GM20000 (cell line): ENCODE measurements at places on chromosomes 5 and 9.

DNA sequence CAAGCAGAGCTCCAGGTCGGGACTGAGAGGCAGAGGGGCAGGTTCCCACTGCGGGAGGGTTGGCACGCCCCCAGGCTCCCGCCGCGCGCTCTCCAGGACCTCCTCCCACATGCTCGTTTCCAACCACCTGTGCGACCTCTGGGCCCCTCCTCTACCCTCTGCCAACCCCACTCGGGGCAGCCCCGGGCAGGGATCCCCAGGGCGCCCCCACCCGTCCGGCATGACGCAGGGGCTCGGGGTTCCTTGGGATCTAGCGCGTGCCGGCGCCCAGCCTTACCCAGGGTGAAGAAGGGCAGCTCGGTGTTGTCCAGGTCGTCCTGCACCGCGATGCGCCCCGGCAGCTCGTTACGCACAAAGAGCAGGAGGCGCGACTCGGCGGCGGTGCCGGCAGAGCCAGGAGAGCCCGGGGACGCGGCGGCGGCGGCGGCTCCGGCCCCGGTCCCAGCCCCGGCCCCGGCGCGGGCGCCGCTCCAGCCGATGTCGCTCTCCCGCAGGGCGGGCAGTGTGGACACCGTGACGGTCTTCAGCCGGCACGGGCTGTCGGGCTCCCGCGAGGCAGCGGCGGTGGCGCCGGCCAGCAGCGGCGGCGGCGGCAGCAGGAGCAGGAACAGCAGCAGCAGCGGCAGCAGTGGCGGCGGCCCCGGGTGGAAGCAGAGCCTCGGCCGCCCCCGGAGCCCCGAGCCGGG, 494 bp downstream of the ASTN2 start:
- peak; percentile 34 for DNase-seq

DNA sequence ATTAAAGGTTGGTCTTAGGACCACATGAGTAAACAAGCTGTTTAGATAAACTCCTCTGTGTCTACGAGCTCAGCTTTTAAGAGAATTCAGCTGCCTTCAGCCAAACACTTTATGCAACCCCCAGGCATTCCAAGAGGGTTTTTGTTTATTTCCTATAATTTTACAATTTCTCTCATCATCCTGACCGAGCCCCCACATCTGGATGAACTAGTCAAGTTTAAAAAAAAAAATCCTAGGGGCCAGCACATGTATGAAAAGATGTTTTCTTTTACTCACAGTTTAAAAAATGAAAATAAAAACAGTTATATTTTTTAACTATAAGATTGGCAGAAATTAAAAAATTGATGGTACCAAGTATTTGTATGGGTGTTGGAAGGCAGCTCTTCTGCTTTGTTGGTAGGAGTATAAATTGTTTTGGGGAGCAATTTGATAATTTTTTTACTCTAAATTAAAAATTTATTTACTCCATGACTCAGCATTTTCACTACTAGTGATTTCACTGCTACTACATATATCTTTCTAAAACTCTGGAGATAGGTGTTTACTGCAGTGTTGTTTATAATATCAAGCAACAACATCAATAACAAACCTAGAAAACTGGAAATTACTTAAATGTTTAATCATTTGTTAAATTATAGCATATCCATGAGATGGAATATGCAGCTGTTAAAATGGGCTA, 18.1 kb downstream of the YTHDC2 start:
- no peak for DNase-seq

DNA sequence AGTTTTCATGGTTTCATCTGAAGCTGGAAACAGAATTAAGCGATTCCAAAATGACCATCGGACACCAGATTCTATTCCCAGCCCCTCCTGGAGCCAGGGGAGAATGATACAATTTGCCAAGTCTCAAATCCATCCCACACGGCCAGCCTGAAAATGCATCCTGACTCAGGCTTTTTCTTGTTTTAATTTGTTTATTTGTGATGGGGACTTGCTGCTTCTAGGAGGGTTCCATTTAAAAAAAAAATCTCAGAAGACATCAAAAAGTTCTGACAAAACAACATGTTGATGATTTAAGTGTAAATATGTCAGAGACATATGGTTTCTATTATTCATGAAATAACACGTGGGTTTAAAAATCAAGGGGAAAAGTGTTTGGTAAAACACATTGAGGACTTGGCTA, 173.2 kb downstream of the GAS1 start:
- DNase-seq, result no peak

GRCh38 chr5:178940569-178941360, at the start of gene ZNF454:
TSS of gene ZNF454 (plus strand) at chr5:178941198. CDS start at chr5:178942792, 1,594 bp downstream.
- no peak for DNase-seq

- no peak for DNase-seq
These were observed 4.2 kb downstream of the MYORG start for GRCh38 chr9:34372467-34373011.

- DNase-seq, result no peak
These were observed 9.1 kb downstream of the UBAC1 start for GRCh38 chr9:135951889-135952663.

GRCh38 chr5:69528035-69528434, 32.0 kb upstream of the GTF2H2C start:
- DNase-seq, result no peak

- DNase-seq, result peak; percentile 15
These were observed 84.9 kb downstream of the NTRK2 start for GRCh38 chr9:84754461-84754860.

GRCh38 chr5:44839018-44839681, 30.4 kb downstream of the MRPS30 start:
- no peak for DNase-seq

- DNase-seq, result no peak
These were observed 117.8 kb upstream of the VCAN start for GRCh38 chr5:83353774-83354173.

GRCh38 chr5:91269198-91269597, 113.9 kb downstream of the ARRDC3 start:
- DNase-seq, result no peak

DNA sequence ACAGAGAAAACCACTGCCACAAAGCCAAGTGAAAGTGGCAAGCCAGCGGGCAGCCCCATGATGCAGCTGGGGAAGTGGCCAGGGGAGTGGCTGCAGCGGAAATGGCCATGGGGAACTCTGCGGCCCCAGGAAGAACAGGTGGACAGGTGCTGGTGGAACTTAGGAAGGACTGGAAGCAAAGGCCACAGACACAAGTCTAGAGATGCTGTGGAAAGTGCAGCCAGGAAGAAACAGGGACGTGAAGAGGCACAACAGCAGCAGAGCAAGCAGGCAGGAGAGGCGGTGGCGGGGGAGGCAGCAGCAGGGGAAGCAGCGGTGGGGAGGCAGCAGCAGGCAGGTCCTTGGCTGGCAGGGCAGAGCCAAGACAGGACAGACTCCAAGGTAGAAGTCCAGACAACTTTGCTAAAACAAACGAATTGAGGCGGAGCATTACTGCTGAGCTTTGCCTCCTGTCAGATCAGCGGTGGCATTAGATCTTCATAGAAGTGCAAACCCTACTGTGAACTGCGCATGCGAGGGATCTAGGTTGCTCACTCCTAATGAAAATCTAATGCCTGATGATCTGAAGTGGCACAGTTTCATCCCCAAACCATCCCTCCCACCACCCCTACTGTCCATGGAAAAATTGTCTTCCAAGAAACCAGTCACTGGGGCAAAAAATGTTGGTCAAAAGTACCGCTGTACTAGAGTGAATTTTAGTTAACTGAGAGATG, 11.8 kb downstream of the SURF6 start:
- DNase-seq, result no peak

DNA sequence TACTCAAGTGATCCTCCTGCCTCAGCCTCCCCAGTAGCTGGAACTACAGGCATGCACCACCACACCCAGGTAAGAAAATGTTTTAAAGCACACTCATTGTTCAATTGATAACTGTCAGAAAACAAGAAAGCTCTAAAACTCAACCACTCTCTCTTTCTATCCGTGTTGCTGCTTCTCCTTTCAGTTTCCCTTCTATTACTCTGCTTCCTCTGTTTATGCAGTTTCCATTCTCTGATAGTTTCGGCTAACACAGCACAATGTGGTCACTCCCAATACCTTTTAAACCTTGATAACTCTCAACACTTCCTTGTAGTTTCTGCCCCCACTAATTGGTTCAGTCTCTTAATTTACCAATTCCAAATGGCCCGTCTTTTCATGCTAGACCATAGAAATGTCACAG, 59.2 kb upstream of the NR4A3 start:
- DNase-seq, result peak; percentile 55

GRCh38 chr9:133677126-133678010, 41.2 kb downstream of the DBH start:
- no peak for DNase-seq

DNA sequence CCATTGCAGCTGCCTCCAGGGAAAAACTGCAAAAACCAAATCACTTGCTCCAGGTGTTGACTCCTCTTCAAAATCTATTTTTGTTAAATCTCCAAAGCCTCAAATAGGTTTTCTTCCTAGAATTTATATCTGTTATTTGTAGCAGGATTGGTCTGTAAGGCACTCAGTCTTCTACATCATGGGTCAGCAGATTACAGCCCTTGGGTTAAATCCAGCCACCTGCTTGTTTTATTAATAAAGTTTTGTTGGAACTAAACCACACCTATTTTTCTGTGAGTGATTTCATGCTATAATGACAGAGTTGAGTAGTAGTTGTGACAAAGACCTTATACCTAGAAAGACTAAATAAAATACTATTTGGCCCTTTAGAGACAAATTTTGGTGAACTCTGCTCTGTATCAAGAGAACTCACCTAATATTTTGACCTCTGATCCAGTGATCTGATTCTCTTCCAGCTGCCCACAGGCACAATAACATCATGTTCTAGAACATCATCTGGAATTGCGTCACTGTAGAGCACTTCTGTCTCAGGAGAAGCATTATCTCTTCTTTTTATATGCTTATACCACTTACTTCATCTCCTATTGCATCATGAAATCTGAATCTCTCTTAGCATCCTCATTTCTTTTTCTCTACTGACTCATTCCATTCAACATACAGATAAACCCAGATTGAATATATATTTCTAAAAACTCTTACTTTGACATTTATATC, 130.1 kb downstream of the RPS23 start:
- DNase-seq, result no peak

- no peak for DNase-seq
These were observed 25.4 kb downstream of the DAB2 start for GRCh38 chr5:39399135-39400036.

GRCh38 chr9:26210338-26210851, 532.2 kb upstream of the TUSC1 start:
- DNase-seq, result peak; percentile 4

- no peak for DNase-seq
These were observed 62.7 kb upstream of the OSMR start for GRCh38 chr5:38783011-38783561.

GRCh38 chr5:78888580-78889368, 96.3 kb downstream of the ARSB start:
- no peak for DNase-seq

DNA sequence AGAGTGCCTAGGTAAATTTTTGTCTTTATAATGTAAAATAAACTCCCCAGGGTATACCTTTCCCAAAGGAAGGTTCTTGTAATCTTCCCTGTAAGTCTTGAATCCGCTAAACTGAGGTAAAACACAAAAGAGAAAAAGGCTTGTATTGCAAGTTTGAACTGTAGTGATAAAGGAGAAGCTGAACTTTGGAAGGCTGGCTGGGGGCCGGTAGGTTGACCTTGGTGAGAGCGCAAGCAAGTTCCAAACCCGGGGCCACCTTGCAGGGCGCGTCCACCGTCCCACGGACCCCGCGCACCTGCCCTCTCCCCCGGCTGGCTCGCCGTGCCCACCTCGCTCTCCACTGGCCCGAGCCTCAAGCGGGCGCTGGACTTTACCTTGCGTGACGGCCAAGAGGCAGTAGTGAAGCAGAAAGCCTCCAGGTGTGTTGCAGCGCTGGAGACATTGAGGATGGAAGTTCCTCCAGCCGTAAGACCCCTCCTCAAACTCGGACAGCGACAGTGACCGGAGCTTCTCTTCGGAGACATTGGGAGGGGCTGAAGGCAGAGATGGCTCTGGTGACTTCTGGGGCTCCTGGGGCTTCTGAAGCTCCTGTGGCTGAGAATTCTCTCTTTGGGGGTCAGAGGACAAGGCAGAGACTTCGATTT, 428 bp downstream of the SLCO4C1 start:
- no peak for DNase-seq

DNA sequence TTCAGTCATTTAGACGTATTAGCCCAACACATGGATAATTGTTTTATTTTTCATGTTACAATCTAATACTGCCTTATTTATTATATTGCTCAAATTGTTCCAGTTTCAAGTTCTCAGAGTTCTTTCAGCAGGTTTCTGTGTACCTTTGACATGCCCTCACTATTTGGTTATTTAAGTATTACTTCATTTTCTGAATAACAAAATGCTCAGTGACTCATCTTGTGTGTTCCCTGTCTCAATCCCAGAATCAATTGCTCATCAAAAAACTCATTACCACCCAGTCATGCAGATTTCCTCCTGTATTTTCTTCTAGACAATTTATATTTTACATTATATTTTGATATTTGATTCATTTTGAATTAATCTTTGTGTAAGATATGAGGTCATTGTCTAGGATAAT, 562.6 kb downstream of the ANXA1 start:
- DNase-seq, result no peak

DNA sequence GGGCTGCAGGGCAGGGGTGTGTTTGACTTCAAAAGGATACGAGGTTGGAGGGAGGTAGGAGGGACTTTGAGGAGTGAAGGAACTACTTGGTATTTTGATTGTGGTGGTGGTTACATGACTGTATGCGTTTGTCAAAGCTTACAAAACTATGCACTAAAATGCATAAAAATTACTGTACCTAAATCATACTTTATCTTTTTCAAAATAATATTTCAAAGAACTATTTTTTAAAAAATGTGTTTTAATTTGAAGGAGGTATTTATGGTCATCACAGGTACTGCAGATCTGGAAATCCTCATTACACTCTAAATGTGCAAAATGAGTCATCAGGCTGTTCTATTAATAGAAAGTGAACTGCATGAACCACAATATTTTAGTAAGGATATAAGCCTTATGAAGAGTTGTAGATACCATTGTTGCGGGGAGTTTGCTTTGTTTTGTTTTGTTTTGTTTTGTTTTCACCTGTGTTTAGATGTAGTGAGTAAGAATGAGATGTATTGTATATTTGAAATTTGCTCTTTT, 116.9 kb downstream of the ARRDC3 start:
- DNase-seq, result peak; percentile 25

- DNase-seq, result peak; percentile 25
These were observed 17.7 kb downstream of the MLLT3 start for GRCh38 chr9:20604562-20604961.

GRCh38 chr5:107501965-107502675, 168.6 kb downstream of the EFNA5 start:
- no peak for DNase-seq

GRCh38 chr9:120854596-120855327, 12.0 kb upstream of the PSMD5 start:
- no peak for DNase-seq

GRCh38 chr5:74578356-74579044, 62.0 kb downstream of the ENC1 start:
- peak; percentile 52 for DNase-seq

GRCh38 chr9:19286634-19287188, 56.2 kb downstream of the DENND4C start:
- DNase-seq, result no peak

- DNase-seq, result peak; percentile 21
These were observed 56.8 kb upstream of the SMIM32 start for GRCh38 chr5:136249678-136250266.

GRCh38 chr9:133247632-133248031, 27.4 kb downstream of the ABO start:
- no peak for DNase-seq

GRCh38 chr5:34928267-34928666, 1.1 kb upstream of the DNAJC21 start:
- DNase-seq, result no peak
